ENCODE measurements at places on chromosomes 4 and X. TPM values are rescaled to one million over a fixed set of nuclear protein-coding genes. Genes with fewer than 3 reads are reported as not detected.

- no peaks in the 10 kb centered on the region for H3K27me3 ChIP-seq
- DNase-seq: no peak
- H3K4me3 ChIP-seq: no peak overlapping the region
Measured at GRCh38 chr4:103895876-103896465, 176.2 kb upstream of the TACR3 start.

- H3K4me1 ChIP-seq: no peaks in the 10 kb centered on the region
- DNase-seq: no peak
- H3K36me3 ChIP-seq: no peaks in the 10 kb centered on the region
- H3K27ac ChIP-seq: no peak overlapping the region
- H3K4me3 ChIP-seq: no peak overlapping the region
- no peaks in the 10 kb centered on the region for H3K27me3 ChIP-seq
Measured at GRCh38 chr4:94911106-94911505, 153.4 kb downstream of the BMPR1B start.

DNA sequence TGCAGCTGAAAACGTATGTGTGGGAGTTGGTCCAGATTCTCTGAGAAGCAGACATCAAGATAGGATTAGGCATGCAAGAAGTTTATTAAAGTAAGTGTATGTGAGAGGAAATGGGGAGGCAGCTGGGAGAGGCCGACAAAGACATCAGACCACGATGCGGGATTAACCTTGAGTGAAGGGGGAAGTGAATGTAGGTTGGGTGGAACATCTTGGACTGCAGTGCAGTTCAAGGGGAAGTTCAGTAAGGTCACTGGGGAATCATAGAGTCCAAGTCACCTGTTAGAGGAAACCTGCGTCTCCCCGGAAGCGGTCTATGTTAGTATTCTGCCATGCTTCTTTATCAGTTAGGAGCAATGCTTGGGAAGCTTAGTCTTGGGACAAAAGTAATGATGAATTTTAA is 22.0 kb downstream of the CXCL8 start:
- no peaks in the 10 kb centered on the region for H3K27me3 ChIP-seq
- no peaks in the 10 kb centered on the region for H3K36me3 ChIP-seq
- H3K4me3 ChIP-seq: no peak overlapping the region
- H3K4me1 ChIP-seq: peaks cover 6% of the 10 kb centered on the region

DNA sequence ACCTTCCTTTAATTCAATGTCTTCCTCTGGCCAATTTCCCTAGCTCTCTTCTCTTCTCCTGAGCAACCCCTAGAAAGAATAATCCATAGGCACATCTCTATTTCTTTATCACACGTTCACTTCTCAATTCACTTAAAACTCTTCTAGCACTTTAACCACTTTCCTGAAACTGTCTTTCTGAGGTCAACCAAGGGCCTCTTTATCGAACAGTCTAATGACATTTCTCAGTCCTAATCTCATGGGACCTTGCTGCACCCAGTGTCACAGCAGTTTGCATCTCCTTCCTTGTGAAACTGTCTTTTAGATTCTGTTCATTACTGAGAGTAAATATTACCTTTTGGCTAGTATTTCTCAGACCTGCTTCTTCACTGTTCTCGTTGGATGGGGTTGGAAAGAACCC is 285.3 kb upstream of the RASGEF1B start:
- no peak overlapping the region for H3K4me3 ChIP-seq
- H3K4me1 ChIP-seq: no peaks in the 10 kb centered on the region
- H3K27me3 ChIP-seq: no peaks in the 10 kb centered on the region
- H3K27ac ChIP-seq: no peak overlapping the region
- H3K36me3 ChIP-seq: no peaks in the 10 kb centered on the region

DNA sequence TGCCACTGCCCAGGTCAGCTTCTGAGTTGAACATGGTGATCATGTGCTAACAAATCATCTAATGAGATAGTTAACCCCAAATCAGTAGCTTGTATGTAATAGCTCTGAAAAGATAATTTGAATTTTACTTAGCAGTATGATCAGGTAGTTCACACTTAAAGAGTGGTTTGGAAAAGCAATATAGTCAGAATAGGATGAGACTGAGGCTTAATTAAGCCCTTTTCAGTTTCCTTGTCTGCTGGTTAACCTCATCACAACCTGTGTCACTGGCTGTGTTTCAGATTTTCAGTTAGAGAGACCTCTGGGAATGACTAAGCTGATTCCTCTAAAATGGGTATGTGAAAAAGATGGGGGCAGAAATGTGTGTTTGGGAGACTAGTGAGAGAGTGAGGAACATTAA is 38.1 kb downstream of the GPR174 start:
- no peak for DNase-seq
- no peak overlapping the region for H3K4me3 ChIP-seq
- H3K27me3 ChIP-seq: no peaks in the 10 kb centered on the region
- H3K4me1 ChIP-seq: no peaks in the 10 kb centered on the region
- no peaks in the 10 kb centered on the region for H3K36me3 ChIP-seq
- no peak overlapping the region for H3K27ac ChIP-seq

DNA sequence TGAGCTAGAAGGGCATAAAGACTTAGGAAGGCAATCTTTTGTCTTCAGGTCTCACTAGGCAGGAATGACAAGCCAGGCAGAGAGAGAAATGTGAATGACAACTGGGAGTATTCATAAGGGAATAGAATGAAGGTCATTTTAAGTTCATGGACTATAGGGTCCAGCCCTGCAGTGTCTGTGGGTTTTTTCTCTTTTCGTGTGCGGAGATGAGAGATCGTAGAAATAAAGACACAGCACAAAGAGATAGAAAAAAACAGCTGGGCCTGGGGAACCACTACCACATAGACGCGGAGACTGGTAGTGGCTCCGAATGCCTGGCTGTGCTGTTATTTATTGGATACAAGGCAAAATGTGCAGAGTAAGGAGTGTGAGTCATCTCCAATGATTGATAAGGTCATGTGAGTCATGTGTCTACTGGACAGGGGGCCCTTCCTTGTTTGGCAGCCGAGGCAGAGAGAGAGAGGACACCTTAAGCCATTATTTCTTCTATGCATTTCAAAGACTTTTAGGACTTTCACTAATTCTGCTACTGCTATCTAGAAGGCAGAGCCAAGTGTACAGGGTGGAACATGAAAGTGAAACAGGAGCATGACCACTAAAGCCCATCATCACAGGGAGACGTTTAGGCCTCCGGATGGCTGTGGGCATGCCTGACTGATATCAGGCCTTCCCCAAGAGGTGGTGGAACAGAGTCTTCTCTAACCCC is 921.8 kb upstream of the PCDH10 start:
- DNase-seq: no peak
- H3K36me3 ChIP-seq: no peaks in the 10 kb centered on the region
- no peak overlapping the region for H3K4me3 ChIP-seq
- H3K4me1 ChIP-seq: no peaks in the 10 kb centered on the region
- H3K27ac ChIP-seq: no peak overlapping the region

GRCh38 chr4:186918466-186918865 is 194.8 kb upstream of the FAT1 start:
- no peak for DNase-seq
- H3K27me3 ChIP-seq: no peaks in the 10 kb centered on the region
- H3K27ac ChIP-seq: no peak overlapping the region
- no peaks in the 10 kb centered on the region for H3K4me1 ChIP-seq
- no peaks in the 10 kb centered on the region for H3K36me3 ChIP-seq

Gene TGIF2LX
- not detected for total RNA-seq

DNA sequence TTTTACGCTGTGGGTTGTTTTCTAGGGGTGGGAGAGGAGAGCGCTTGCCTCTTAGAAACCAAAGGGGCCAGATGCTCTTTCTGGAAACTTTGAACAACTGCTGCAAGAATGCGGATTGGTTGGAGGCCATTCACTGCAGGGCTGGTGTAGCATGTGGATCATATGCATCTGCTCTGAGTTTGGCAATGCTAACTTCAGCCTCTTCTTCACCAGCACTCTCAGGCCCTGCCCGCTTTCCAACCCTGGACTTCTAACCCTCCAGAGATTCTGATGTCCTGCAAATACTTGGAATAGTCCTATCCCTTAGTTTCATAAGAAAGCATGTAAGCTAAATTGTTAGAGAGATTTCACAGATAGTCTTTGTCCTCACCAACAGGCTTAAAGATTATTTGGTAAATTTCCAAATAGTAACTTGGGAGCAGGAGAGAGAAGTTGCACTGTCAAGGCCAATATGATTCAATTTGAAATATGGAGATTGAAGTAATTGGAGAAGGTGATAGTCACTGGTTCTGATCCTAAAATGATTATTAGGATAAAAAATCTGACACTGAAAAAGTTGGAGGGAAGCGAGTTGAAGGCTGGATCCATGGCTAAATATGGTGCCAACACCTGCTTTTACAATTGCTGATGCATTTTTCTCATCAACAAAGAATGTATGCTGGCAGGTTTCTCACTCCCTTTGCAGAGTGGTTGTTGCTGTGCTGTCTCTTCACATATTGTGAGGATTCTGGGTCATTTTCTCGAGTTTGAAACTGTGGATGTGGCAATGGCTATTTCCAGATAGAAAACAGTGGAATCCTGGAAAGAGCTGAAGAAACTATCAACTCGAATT is 210.4 kb downstream of the PTTG2 start:
- H3K4me1 ChIP-seq: no peaks in the 10 kb centered on the region
- no peaks in the 10 kb centered on the region for H3K27me3 ChIP-seq
- DNase-seq: no peak
- H3K36me3 ChIP-seq: no peaks in the 10 kb centered on the region

DNA sequence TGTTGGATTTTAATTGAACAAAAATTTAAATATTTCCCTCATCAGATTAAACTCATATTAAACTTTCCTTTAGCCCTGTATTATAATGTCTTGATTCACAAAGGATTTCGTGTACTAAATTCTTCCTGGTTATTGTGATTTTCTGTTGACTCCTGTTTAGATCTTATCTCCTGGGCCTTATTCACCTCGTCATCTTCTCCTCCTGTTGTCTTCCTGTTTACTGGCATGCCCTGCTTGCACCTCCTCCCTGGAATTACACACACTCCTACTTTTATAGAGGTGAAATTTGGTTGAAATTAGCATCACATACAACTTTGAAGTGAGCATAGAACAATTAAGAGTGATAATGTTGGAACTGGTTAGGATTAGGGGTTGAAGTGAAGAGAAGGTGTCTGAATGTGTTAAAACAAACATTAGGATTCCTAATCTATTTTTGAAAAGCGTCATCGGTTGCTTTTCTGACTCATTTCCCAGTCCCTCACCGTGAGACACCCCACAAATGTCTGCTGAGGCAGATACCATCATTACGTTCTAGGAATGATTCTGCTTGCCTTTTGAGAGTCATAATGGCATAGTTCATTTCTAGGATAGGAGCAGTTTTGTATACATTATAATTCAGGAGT is 32.5 kb downstream of the TLL1 start:
- no peak overlapping the region for H3K4me3 ChIP-seq
- no peaks in the 10 kb centered on the region for H3K4me1 ChIP-seq
- H3K27ac ChIP-seq: no peak overlapping the region
- H3K27me3 ChIP-seq: no peaks in the 10 kb centered on the region
- no peaks in the 10 kb centered on the region for H3K36me3 ChIP-seq

Gene ZBTB33
- total RNA-seq: 25.5 TPM

GRCh38 chr4:150230561-150230960 is 152.3 kb downstream of the DCLK2 start:
- H3K4me3 ChIP-seq: no peak overlapping the region
- no peak for DNase-seq
- 0 out of 2 replicates have a peak, but pooled peaks cover 2% of the 10 kb centered on the region for H3K27me3 ChIP-seq
- no peak overlapping the region for H3K27ac ChIP-seq
- no peaks in the 10 kb centered on the region for H3K4me1 ChIP-seq

DNA sequence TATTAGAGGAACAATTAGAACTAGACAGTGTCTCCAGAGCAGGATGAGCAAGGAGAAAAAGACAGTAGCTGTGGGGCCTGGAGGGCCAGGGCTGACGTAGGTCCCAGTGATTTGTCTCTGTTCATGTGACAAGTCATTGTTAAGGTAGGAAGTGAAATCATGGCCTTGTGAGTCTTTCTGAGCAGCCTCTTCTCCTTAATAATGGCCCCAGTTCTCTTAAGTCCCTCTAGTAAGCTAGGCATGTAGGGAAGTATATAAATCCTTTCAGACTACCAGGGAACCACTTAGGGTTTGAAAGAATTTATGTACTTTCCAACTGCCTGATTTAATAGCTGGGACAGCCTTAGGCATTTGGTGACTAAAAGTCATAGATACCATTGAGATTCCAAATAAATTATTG is 133.0 kb downstream of the KLHL8 start:
- no peak for DNase-seq
- H3K27ac ChIP-seq: no peak overlapping the region
- H3K36me3 ChIP-seq: no peaks in the 10 kb centered on the region
- no peak overlapping the region for H3K4me3 ChIP-seq

DNA sequence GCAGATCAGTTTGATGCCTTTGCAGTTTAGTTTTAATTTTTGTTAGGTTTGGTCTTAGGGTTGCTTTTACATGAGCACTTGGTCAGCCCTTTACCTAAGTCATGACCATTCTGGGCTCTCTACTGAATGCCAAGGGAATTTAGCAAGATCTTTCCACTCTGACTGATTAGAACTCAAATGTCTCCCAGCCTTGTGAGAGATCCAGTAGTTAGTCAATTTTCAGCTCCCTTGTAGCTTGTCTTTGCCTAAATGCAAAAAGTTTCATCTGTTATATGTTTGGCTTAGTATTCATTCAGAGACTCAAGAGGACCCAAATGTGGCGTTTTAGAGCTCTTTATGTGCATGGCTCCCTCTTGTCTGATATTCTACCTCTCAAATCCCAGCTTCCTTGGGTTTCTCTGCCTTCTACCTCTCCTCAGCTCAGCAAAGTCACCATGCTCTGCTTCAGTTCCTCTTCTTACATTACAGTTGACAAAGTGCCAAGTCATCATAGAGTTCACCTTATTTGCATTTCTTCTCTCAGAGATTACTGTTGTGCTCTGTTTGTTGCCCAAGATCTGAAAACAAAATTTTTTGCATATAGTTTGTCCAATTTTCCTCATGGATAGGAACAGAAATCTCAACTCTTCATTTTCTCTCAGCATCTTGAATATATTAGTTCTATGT is 17.5 kb upstream of the JAKMIP1 start:
- peak; percentile 61 for DNase-seq
- H3K4me1 ChIP-seq: peaks cover 6% of the 10 kb centered on the region
- no peaks in the 10 kb centered on the region for H3K27me3 ChIP-seq
- H3K36me3 ChIP-seq: no peaks in the 10 kb centered on the region

Data from Karpas-422 (cell line).